ENCODE measurements at places on chromosomes 3 and 15. TPM values are rescaled to one million over a fixed set of nuclear protein-coding genes. Genes with fewer than 3 reads are reported as not detected.

SLC6A1 gene
- total RNA-seq, result 0.29 TPM

GUCA1C gene
- not detected for total RNA-seq

PCSK6 gene
- total RNA-seq, result 91.5 TPM

TF gene
- 10.1 TPM for total RNA-seq

ACKR4 gene
- total RNA-seq, result 0.58 TPM

STRA6 gene
- not detected for total RNA-seq

GRCh38 chr3:8952130-8952529 is 11.1 kb downstream of the RAD18 start:
- no peaks in the 10 kb centered on the region for H3K27me3 ChIP-seq
- no peaks in the 10 kb centered on the region for H3K4me1 ChIP-seq
- no peak overlapping the region for H3K27ac ChIP-seq
- H3K4me3 ChIP-seq, result no peak overlapping the region
- no peak for DNase-seq
- H3K36me3 ChIP-seq, result peaks cover 12% of the 10 kb centered on the region

- H3K4me3 ChIP-seq, result no peak overlapping the region
- no peaks in the 10 kb centered on the region for H3K4me1 ChIP-seq
- no peak overlapping the region for H3K27ac ChIP-seq
- no peaks in the 10 kb centered on the region for H3K36me3 ChIP-seq
- peaks cover 6% of the 10 kb centered on the region for H3K27me3 ChIP-seq
- no peak for DNase-seq
These were observed 19.6 kb upstream of the GOLGA8B start for GRCh38 chr15:34603095-34603494.

- H3K36me3 ChIP-seq, result no peaks in the 10 kb centered on the region
- H3K27ac ChIP-seq, result no peak overlapping the region
These were observed 405.2 kb downstream of the NR2F2 start for GRCh38 chr15:96735632-96736240.

DNA sequence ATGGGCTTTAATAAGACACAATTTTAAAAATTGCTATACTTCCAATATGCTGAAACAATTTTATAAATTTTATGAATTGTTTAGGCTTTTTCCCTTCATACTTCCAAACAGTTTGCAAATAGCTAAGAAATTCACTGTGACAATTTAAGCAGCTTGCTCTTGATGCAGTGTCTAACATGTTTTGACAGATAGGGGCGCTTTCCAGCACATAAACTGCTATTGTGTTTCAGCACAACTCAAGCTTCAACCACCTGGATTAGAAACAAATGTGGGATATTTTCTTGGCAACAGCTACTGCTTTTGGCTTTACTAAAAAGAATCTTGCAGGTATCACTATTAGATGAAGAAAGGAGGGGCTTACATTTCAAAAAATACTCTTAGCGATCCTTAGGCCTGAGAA is 565.8 kb upstream of the DPPA4 start:
- no peak overlapping the region for H3K27ac ChIP-seq
- H3K27me3 ChIP-seq, result no peaks in the 10 kb centered on the region
- H3K4me1 ChIP-seq, result no peaks in the 10 kb centered on the region
- no peak for DNase-seq
- H3K4me3 ChIP-seq, result no peak overlapping the region
- H3K36me3 ChIP-seq, result no peaks in the 10 kb centered on the region

- H3K4me1 ChIP-seq, result peaks cover 7% of the 10 kb centered on the region
- peak; percentile 70 for DNase-seq
- H3K27me3 ChIP-seq, result no peaks in the 10 kb centered on the region
- peaks cover 84% of the 10 kb centered on the region for H3K36me3 ChIP-seq
- no peak overlapping the region for H3K4me3 ChIP-seq
These were observed 15.5 kb downstream of the TATDN2 start for GRCh38 chr3:10263646-10264363.

DNA sequence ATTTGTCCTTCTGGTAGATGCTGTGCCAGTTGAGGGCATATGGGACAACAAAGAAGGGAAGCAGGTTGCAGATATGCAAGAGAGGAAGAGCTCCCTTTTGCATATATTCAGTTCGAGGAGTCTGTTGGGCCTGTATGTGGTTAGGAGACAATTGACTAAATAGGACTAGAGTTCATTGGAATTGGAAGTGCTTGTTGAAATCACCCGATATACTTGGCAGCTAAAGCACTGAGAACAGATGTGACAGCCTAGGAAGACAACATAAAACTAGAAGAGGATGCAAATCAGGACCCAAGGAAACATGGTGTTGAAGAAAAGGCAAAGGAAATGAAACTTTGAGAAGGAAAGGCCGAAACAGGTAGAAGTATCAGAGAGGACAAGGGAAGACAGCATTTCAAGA is 215.2 kb upstream of the P2RY1 start:
- no peaks in the 10 kb centered on the region for H3K4me1 ChIP-seq
- H3K27ac ChIP-seq, result no peak overlapping the region
- H3K4me3 ChIP-seq, result no peak overlapping the region
- DNase-seq, result no peak
- H3K36me3 ChIP-seq, result no peaks in the 10 kb centered on the region

- no peak overlapping the region for H3K27ac ChIP-seq
- H3K4me1 ChIP-seq, result no peaks in the 10 kb centered on the region
- no peaks in the 10 kb centered on the region for H3K27me3 ChIP-seq
- no peak for DNase-seq
- no peak overlapping the region for H3K4me3 ChIP-seq
These were observed 21.3 kb upstream of the CACNA2D2 start for GRCh38 chr3:50524746-50525145.

- no peak for DNase-seq
- no peaks in the 10 kb centered on the region for H3K36me3 ChIP-seq
- H3K4me1 ChIP-seq, result no peaks in the 10 kb centered on the region
- H3K4me3 ChIP-seq, result no peak overlapping the region
- no peaks in the 10 kb centered on the region for H3K27me3 ChIP-seq
- no peak overlapping the region for H3K27ac ChIP-seq
These were observed 61.0 kb upstream of the ST3GAL6 start for GRCh38 chr3:98702166-98702565.

- H3K27me3 ChIP-seq, result no peaks in the 10 kb centered on the region
- peaks cover 74% of the 10 kb centered on the region for H3K4me1 ChIP-seq
- H3K27ac ChIP-seq, result peak overlapping the region; percentile 54
- DNase-seq, result no peak
These were observed 22.5 kb downstream of the CDCP1 start for GRCh38 chr3:45123581-45124269.

DNA sequence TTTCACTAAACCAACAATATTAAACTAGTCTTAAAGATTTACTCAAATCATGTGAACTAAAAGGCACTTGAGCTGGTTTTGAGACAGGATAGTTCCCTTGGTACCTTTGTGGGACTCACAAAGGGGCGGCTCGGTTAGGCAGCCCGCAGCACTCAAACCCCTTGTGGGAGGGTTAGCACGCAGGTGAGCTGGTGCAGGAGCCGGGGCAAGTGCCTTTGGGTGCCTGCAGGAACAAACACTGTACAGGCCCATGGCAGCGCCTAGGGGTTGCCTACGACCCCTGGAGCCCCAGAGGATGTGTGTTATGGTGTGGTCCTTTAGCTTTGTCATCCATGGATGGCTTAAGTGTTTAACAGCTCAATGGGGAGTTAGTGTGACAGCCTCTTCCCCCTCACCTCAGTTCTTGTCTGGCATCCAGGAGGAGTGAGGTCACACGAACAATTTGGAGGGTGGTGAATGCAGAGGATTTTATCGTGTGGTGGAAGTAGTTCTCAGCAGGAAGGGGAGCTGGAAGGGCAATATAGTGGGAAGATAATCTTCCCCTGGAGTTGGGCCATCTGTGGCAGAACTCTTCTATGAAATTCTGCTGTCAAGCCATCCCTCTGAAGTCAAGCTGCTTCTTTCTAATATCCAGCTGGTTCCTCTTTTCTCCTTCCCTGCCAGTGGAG is 470.9 kb downstream of the RBMS3 start:
- no peak overlapping the region for H3K4me3 ChIP-seq
- H3K36me3 ChIP-seq, result no peaks in the 10 kb centered on the region
- H3K27me3 ChIP-seq, result no peaks in the 10 kb centered on the region
- no peak overlapping the region for H3K27ac ChIP-seq

DNA sequence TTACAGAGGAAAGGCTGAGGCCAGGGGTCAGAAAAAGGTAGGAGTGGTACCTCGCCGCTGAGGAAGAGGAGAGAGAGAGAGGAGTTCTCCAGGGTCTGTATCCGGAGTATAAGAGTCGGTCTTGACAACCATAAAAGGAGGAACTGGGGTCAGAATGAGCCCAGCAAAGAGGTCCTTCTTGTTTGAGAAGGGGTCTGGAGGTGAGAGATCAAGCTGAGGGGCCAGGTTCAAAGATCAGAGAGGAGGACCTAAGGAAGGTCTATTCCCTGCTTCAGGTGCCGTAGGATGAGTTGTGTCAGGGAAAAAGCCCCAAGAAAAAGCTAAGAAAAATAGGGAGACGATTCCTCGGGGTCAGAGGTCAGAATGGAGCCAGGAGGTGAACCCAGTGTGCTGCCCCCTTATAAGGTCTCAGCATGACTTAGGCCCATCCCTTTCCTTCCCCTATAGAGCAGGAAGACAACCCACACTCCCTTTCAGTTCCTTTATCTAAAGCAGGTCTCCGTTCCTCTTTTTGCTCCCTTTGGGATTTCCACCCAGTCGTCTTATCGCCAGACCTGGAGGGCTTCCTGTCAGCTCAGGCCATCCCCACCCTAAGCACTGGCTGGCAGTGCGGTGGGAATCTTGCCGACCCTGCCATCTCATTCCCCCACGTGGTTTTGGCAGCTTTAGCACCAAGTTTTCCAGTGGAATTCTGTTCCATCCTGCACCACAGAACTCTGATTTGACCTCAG is 651 bp downstream of the MTMR14 start:
- peaks cover 39% of the 10 kb centered on the region for H3K36me3 ChIP-seq
- no peaks in the 10 kb centered on the region for H3K27me3 ChIP-seq
- DNase-seq, result no peak
- peak overlapping the region; percentile 97 for H3K4me3 ChIP-seq
- peak overlapping the region; percentile 89 for H3K27ac ChIP-seq

DNA sequence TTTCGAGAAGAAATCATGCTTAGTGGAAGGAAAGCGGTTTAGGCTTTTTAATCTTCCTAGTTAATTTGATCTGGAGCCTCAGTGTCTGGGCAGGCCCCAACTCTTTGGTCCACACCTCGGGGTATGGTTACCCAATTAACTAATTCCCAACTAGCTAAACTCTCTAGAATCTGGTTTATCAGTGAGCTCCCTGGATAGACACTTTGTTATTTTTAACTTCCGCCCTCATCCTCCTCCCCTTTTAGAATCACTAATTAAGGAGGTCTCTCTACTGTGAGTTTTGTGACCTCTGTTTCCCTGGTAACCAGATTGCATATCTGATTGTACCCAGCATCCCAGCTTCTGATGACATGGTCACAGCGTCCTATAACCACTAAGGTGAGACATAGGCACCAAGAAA is 112.2 kb downstream of the RARB start:
- no peak overlapping the region for H3K27ac ChIP-seq
- no peak overlapping the region for H3K4me3 ChIP-seq
- H3K4me1 ChIP-seq, result no peaks in the 10 kb centered on the region
- no peaks in the 10 kb centered on the region for H3K36me3 ChIP-seq
- no peak for DNase-seq
- no peaks in the 10 kb centered on the region for H3K27me3 ChIP-seq

GRCh38 chr15:66138096-66138783 is 115.3 kb downstream of the MEGF11 start:
- H3K27me3 ChIP-seq, result no peaks in the 10 kb centered on the region
- no peak for DNase-seq
- H3K4me1 ChIP-seq, result peaks cover 9% of the 10 kb centered on the region

- no peaks in the 10 kb centered on the region for H3K4me1 ChIP-seq
- H3K36me3 ChIP-seq, result no peaks in the 10 kb centered on the region
- no peak for DNase-seq
- no peak overlapping the region for H3K4me3 ChIP-seq
These were observed 392.3 kb downstream of the LSAMP start for GRCh38 chr3:116053017-116053416.

DNA sequence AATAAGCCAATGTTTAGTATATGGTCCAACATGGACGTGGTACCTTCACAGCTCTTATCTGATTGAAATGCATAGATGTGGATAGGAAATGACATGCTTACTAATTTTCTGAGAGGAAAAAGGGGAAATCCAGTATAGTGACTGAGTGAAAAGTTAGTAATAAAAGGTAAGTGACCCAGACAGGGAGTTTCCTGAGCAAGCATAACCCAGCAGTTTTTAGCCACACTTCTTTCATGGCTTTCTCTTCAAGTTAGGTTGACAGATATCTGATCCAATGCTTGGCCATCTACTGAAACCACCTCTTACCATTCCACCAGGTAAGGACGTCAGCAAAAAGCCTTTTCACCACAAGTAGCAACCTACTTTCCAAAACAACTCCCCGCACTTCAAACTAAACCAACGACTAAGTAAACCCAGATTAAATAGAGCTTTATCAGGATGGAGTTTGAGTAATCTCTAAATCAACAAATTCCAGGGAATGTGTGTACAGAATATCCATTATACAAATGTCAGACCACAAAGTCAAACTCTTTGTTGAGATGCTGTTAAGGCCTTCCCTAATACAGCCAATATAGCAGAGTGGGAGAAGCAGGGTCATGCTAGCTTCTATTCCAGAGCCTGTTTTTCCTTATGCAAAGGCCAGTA is 329.7 kb downstream of the RORA start:
- no peak overlapping the region for H3K27ac ChIP-seq
- H3K4me3 ChIP-seq, result no peak overlapping the region
- H3K4me1 ChIP-seq, result no peaks in the 10 kb centered on the region
- no peaks in the 10 kb centered on the region for H3K36me3 ChIP-seq

GRCh38 chr3:89494734-89495133 is 387.3 kb downstream of the EPHA3 start:
- H3K36me3 ChIP-seq, result no peaks in the 10 kb centered on the region
- H3K4me3 ChIP-seq, result no peak overlapping the region
- no peaks in the 10 kb centered on the region for H3K4me1 ChIP-seq
- DNase-seq, result no peak
- no peaks in the 10 kb centered on the region for H3K27me3 ChIP-seq

- no peaks in the 10 kb centered on the region for H3K36me3 ChIP-seq
- no peak overlapping the region for H3K27ac ChIP-seq
- H3K4me3 ChIP-seq, result no peak overlapping the region
- no peak for DNase-seq
- no peaks in the 10 kb centered on the region for H3K4me1 ChIP-seq
These were observed 391.6 kb upstream of the DPPA4 start for GRCh38 chr3:109728861-109729494.

GRCh38 chr15:46703020-46703861 is 1014.1 kb upstream of the SEMA6D start:
- H3K36me3 ChIP-seq, result no peaks in the 10 kb centered on the region
- no peak for DNase-seq
- no peaks in the 10 kb centered on the region for H3K4me1 ChIP-seq
- no peak overlapping the region for H3K27ac ChIP-seq
- H3K4me3 ChIP-seq, result no peak overlapping the region

All from stomach (tissue), 19 donors.